ENCODE measurements at places on chromosomes 2 and 18.

GRCh38 chr2:128646091-128646490 is 327.4 kb upstream of the HS6ST1 start:
- H3K36me3 ChIP-seq: no peaks in the 10 kb centered on the region
- no peak overlapping the region for H3K27ac ChIP-seq
- no peaks in the 10 kb centered on the region for H3K4me1 ChIP-seq
- peaks cover 12% of the 10 kb centered on the region for H3K27me3 ChIP-seq

DNA sequence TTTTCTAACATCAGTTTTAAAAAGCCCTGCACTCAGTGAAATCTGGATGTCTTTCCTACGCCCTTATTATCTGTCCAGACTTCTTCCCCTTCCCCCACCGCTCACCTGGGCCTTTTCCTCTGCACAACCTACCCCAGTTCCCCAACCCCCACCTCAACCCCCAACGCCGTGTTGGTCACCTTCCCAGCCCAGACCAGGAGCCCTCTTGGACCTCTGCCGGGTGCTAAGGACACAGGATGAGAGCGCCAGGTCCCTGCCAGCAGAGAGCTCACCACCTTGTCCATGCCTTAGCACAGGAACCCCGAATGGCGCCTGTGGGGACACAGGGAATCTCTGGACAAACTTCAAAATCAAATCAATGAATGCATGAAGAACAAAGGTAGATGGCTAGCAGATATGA is 966 bp upstream of the RBM43 start:
- no peak for DNase-seq
- no peaks in the 10 kb centered on the region for H3K36me3 ChIP-seq
- H3K4me1 ChIP-seq: peaks cover 19% of the 10 kb centered on the region
- peak overlapping the region; percentile 98 for H3K27ac ChIP-seq

DNA sequence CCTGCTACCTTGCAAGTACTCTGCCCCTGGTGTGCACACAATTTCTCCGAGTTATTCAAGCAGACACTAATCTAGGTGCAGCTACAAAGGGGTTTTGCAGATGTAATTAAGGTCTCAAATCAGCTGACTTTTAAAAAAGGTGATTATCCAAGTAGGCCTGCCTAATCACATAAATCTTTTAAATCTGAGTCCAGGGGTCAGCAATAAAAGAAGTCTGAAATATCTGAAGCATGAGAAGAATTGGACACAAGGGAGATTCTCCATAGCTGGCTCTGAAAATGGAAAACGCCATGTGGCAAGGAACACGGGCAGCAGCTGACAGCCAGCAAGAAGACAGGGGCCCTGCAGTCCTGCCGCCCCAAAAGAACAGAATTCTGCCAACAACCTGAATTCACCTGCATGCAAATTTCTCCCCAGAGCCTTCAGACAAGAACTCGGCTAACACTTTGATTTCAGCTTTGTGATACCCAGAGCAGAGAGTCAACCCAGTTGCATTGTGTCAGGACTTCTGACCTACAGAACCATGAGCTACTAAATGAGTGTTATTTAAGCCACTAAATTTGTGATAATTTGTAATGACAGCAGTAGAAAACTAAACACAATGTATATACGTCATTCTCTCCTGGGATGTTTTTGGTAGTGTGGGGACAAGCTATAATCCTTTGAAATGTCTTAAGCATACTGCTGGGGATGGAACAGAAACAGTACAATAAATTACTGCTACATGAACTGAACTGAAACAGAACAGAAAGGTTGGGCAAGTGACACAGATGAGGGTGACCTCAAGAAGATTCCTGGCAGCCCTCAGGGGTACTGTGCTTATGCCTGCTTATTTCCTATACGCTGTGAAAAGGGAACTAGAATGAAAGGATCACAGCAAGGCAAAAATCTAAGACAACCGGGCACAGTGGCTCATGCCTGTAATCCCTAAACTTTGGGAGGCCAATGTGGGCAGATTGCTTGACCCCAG is 3.2 kb downstream of the INO80C start:
- H3K36me3 ChIP-seq: no peaks in the 10 kb centered on the region
- H3K4me3 ChIP-seq: no peak overlapping the region
- H3K27me3 ChIP-seq: no peaks in the 10 kb centered on the region
- DNase-seq: no peak

DNA sequence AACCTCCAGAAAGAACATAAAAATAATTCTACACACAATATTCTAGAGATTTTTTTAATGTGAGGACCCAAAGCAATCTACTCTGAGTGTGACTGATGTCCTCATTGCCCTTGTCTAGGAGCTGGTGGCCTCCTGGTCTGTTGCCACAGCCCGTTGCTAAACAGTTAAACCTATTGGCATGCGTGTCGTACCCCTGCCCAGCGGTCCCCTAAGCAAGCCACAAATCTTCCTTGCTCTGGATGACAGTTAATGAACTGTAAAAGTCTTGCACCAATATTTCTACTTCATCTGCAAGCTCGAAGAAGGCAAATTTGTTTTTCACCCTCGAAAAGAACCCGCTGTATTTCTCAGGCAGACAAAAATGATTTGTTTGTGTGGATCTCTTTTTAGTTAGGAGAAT is 489.1 kb upstream of the MEX3C start:
- peaks cover 4% of the 10 kb centered on the region for H3K27me3 ChIP-seq
- no peak overlapping the region for H3K4me3 ChIP-seq
- DNase-seq: no peak
- H3K4me1 ChIP-seq: no peaks in the 10 kb centered on the region
- H3K36me3 ChIP-seq: no peaks in the 10 kb centered on the region
- H3K27ac ChIP-seq: no peak overlapping the region

DNA sequence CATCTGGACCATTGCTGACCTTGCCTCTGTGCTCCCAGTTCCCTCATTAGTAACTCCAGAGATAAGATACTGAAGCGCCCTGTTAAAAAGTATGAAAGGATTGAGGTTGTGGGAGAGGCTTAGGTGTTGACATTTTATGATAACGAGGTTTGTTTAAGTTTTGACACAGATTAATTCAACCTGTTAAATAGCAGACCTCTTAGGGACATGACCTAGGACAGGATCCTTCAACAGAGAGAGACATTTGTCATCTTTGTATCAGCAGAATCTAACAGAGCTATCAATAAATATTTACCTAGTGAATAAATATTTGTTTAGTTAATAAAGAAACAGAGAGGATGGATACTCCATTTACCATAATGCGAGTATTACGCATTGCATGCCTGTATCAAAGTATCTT is 99.5 kb downstream of the DCC start:
- no peaks in the 10 kb centered on the region for H3K4me1 ChIP-seq
- H3K36me3 ChIP-seq: no peaks in the 10 kb centered on the region
- no peak overlapping the region for H3K27ac ChIP-seq
- no peak for DNase-seq

DNA sequence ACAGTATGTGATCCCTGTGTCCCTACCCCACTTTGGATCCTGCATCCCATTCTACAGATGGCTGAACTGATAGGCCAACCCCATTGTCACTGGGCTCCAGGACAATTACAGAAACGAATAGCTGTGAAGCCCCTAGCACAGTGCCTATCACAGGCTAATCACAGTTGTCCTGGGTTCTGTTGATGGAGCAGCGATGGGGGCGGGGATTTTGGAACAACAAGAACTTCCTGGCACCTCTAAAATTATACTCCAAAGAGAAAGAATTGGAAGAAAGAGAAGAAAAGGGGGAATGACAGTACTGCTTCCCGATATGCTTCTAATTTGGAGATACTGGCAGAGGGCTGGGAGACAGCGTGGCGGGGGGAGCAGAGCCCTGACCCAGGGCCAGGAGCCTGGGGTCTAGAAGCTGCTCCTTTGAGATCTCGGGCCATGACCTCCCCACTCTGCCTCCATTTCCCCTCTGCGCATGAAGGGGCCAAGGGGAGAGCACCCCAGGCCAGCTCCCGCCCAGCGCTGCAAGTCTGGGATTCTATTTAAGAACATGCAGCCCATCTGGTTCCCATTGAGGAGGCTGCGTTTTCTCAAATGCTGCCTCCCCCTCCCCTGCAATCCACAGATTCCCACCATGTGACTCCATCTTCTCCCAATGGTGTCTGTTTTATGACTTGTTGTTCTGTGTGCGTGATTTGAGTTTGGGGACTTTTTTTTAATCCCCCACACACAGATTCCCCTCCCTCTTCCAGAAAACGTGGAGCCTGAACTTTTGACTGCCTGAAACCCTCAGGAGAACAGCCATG is 202.7 kb downstream of the CYP26B1 start:
- no peak overlapping the region for H3K4me3 ChIP-seq
- no peak for DNase-seq
- no peak overlapping the region for H3K27ac ChIP-seq
- peaks cover 26% of the 10 kb centered on the region for H3K27me3 ChIP-seq
- H3K36me3 ChIP-seq: peaks cover 3% of the 10 kb centered on the region

DNA sequence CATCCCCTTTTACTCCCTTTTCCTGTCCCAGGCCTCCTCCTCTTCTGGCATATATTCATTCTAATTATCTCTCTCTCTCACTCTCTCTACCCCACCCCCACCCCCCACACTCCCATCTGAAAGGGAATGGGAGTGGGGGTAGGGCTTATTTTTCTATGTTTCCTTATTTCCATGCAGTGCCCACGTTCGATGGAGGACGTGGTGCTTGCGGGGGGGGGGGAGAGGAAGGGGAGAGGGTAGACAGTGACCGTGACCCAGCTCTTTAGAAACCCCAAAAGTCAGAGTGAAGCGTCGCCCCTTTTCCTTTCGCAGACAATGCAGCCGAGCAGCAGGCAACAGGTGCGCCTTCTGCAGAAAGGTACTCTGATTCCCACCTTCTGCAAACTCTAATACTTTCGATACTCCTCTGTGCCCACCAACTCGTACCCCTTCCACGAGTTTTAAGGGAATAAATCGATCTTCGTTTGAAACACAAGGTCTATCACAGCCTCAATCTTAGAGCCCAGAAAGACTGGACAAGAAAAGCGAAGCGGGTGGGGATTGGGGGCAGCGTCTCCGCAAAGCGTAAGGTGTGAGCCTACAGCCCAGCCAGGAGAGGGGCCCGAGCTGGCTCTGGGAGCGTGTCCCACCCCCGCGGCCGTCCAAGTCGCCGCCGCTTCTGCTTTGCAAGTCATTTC is 891 bp upstream of the NR4A2 start:
- peaks cover 45% of the 10 kb centered on the region for H3K4me1 ChIP-seq
- no peak for DNase-seq
- H3K27ac ChIP-seq: peak overlapping the region; percentile 99
- H3K4me3 ChIP-seq: peak overlapping the region; percentile 97
- peaks cover 6% of the 10 kb centered on the region for H3K36me3 ChIP-seq

- H3K36me3 ChIP-seq: no peaks in the 10 kb centered on the region
- H3K4me1 ChIP-seq: peaks cover 8% of the 10 kb centered on the region
- H3K4me3 ChIP-seq: no peak overlapping the region
- no peaks in the 10 kb centered on the region for H3K27me3 ChIP-seq
- no peak for DNase-seq
Observed at GRCh38 chr2:241814393-241814642, 5.3 kb downstream of the NEU4 start.

GRCh38 chr2:237697586-237698357 is 70.4 kb downstream of the LRRFIP1 start:
- no peaks in the 10 kb centered on the region for H3K27me3 ChIP-seq
- peak overlapping the region; percentile 99 for H3K27ac ChIP-seq
- peak overlapping the region; percentile 99 for H3K4me3 ChIP-seq
- peaks cover 82% of the 10 kb centered on the region for H3K4me1 ChIP-seq
- no peak for DNase-seq
- peaks cover 8% of the 10 kb centered on the region for H3K36me3 ChIP-seq

DNA sequence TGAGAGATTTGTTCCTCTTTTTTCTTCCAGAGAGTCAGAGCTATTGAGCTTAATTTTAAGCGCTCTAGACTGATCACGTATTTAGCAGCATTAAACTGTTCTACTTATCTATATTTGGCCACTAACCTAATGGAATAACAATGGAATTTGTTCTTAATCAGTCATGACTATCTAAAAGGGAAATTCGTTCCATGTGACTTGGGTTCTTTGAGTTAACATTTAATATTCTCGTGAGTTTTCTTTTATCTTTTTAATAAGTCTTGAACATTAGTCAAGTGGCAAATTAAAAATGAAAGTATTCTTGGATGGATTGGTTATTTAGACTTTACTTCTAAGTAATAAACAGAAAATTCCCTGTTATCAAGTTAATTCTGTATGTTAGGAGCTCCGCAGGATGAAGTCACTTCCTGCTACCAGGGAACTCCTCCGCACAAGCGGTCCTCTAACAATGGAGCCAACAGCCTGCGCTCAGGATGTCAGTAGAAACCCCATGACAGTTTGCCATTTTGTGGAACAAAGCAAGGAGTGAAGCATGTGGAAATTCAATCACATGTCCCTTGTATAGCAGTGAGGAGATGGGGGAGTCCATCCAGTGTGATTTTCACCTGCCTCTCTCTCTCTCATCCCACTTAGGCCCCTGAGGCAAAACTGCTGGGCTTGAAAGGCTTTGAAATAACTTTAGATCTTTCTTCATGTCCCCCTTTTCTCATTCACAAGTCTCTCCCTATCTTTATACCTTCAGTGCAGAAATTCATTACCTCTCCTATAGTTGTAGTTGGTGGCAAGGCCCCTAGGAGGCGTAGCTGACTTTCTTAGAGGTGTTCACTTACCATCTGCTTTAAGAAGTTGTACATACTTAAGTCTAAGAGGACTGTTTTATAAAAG is 138.1 kb downstream of the WDR7 start:
- no peak overlapping the region for H3K4me3 ChIP-seq
- H3K4me1 ChIP-seq: peaks cover 4% of the 10 kb centered on the region
- H3K27ac ChIP-seq: no peak overlapping the region
- H3K36me3 ChIP-seq: peaks cover 7% of the 10 kb centered on the region

DNA sequence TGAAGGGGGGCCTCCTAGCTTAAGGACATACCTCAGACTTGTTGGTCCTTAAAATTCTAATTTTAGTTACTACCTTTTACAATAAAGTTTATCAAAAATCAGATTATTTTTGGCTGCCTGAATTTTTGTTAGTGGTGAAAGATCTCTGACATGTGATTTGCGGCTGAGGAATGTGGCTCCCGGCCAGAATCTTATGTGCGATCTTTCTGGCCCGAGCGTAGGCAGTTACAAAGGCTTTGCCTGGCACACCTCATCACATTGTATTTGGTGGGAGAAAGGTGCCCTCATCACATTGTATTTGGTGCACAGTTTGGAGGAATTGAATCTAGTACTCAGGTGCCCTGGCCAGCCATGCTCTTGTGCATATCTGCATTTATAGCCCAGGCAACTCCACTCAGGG is 289.1 kb downstream of the GULP1 start:
- no peak overlapping the region for H3K27ac ChIP-seq
- H3K4me3 ChIP-seq: no peak overlapping the region
- H3K36me3 ChIP-seq: no peaks in the 10 kb centered on the region
- peaks cover 2% of the 10 kb centered on the region for H3K27me3 ChIP-seq
- no peak for DNase-seq
- no peaks in the 10 kb centered on the region for H3K4me1 ChIP-seq

DNA sequence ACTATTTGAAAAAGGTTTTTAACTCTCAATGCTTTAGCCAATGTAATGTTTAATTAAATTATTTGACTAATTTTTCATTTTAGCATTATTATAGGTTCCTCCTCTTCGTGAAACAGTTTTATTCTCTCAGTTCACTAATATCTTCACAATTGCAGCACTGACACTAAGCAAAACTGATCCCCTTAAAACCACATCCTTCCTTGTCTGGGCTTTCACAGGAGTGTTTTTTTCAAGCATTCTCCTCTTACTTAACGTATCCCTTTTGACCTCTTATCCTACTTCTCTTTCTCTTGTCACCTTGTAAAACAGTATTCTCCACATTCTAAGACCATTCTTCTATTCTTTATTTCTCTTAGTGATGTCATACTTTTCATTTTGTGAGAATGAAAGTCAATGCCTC is 112.8 kb downstream of the DSC3 start:
- no peaks in the 10 kb centered on the region for H3K36me3 ChIP-seq
- no peaks in the 10 kb centered on the region for H3K4me1 ChIP-seq
- no peak for DNase-seq
- no peak overlapping the region for H3K4me3 ChIP-seq

- peaks cover 11% of the 10 kb centered on the region for H3K4me1 ChIP-seq
- no peak overlapping the region for H3K27ac ChIP-seq
- no peak for DNase-seq
- H3K4me3 ChIP-seq: no peak overlapping the region
- no peaks in the 10 kb centered on the region for H3K36me3 ChIP-seq
Observed at GRCh38 chr2:17652681-17653394, 100.8 kb downstream of the SMC6 start.

Data from T-helper 17 cell (primary cell).